Mammary epithelial cell (primary cell): ENCODE measurements at places on chromosomes 2 and 18. TPM values are rescaled to one million over a fixed set of nuclear protein-coding genes. Genes with fewer than 3 reads are reported as not detected.

CXCR4 gene
- total RNA-seq: not detected

PLGLB2 gene
- 3.0 TPM for total RNA-seq

PRKAG3 gene
- not detected for total RNA-seq

IL1RN gene
- 1.0 TPM for total RNA-seq

HOXD13 gene
- total RNA-seq: not detected in 2 replicates
